Fibroblast of lung (primary cell): ENCODE measurements at places on chromosomes 16 and 17. TPM values are rescaled to one million over a fixed set of nuclear protein-coding genes. Genes with fewer than 3 reads are reported as not detected.

The CDC6 gene
- total RNA-seq: 1.3 and 4.5 TPM in 2 replicates

The PLA2G10 gene
- total RNA-seq: not detected in 2 replicates

The PPP1R1B gene
- total RNA-seq: under 0.01 and 0.26 TPM in 2 replicates

The SLC52A1 gene
- total RNA-seq: 0.26 and 0.66 TPM in 2 replicates

The ABAT gene
- total RNA-seq: 1.3 and 1.8 TPM in 2 replicates
